ENCODE measurements at places on chromosomes 2 and 18.

DNA sequence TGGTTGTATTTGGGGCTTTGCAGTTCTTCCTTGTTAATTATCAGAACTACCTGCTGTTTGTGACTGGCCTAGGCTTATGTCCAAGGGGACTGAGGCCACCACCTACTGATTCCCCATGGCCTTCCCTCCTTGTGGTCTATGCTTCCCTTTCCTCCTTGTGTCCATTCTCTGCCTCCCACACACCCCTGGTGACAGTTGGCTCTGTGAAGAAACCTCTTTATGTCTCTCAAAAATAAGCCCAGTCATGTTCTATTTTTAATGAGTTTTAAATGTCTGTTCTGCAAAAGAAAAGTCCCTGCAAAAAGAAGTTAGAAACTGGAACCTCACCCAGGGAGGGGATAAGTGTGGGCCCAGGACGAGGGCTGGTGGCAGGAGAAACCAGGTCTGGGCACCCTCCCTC is 105.0 kb downstream of the SMC6 start:
- no peak for DNase-seq

DNA sequence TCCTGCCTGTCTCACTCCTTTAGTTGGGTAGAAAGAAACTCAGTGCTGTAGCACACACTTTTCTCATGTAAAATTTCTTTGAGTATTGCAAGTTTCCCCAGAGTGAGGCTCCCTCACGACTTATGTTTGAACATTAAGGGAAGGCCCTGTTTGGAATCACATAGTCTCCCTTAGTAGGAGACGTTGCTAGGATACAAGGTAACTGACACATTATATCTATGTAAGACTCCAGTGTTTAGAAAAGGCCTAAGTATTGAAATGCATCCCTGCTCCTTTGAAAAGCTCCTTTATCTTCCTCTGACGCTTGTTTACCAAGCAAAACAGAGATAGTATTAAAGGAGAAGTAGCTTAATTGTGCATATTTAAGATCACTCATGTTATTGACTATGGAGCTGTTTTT is 248.2 kb downstream of the PHLPP1 start:
- DNase-seq = peak; percentile 56

GRCh38 chr2:24945907-24946306 is 25.8 kb downstream of the DNAJC27 start:
- peak; percentile 15 for DNase-seq

- DNase-seq = no peak
Observed at GRCh38 chr2:101355401-101356054, 31.8 kb downstream of the CREG2 start.

GRCh38 chr2:25816249-25816648 is 62.0 kb downstream of the ASXL2 start:
- no peak for DNase-seq

All from amniotic epithelial cell (primary cell).